Lung microvascular endothelial cell (primary cell): ENCODE measurements at places on chromosomes 2 and 18.
A peak's percentile ranks its signal among the peaks of the same experiment; 100 is the strongest.

GRCh38 chr2:211181626-211182025 is 625.2 kb downstream of the CPS1 start:
- no peak for DNase-seq

- no peak for DNase-seq
These were observed 143.4 kb downstream of the EML6 start for GRCh38 chr2:54866868-54867267.

DNA sequence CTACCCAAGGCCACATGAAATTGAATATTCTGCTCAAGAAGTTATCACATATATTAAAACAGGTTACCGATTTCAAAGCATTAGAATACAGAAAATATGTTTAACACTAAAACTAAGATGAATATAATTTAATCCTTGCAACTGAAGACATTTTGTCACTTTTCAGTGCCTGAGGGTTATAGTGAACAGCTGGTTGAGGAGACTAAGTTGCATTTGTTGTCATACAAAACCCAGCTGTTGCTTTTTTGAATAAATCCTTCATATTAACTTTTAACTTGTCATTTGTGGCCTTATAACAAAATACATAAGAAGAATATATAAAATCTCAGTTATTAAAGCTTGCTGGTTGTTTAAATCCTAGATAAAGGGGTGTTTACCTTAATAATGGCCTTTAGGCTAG is 37.5 kb downstream of the RBKS start:
- DNase-seq = no peak

GRCh38 chr2:208255557-208256106 is 761 bp upstream of the IDH1 start:
- no peak for DNase-seq

DNA sequence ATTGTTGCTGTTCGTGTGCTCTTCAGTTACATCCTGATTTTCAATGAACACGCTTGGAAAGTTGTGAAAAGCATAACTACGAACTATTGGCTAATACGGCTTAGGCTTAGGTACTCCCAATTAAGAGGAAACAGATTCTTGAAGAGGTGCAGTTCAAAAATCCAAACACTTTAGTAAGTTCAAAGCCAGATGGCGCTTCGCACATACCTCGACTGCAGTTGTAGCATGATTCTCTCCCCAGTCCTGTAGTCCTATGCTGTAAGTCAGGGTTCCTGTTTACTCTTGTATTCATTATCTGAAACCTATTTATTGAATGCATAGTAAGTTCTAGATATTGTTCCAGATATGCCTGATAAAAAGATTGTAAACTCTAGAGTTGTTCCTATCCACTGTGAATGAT is 165.2 kb downstream of the TRIB2 start:
- no peak for DNase-seq

- DNase-seq = peak; percentile 3
These were observed 425.7 kb downstream of the LRATD1 start for GRCh38 chr2:15058015-15058720.

DNA sequence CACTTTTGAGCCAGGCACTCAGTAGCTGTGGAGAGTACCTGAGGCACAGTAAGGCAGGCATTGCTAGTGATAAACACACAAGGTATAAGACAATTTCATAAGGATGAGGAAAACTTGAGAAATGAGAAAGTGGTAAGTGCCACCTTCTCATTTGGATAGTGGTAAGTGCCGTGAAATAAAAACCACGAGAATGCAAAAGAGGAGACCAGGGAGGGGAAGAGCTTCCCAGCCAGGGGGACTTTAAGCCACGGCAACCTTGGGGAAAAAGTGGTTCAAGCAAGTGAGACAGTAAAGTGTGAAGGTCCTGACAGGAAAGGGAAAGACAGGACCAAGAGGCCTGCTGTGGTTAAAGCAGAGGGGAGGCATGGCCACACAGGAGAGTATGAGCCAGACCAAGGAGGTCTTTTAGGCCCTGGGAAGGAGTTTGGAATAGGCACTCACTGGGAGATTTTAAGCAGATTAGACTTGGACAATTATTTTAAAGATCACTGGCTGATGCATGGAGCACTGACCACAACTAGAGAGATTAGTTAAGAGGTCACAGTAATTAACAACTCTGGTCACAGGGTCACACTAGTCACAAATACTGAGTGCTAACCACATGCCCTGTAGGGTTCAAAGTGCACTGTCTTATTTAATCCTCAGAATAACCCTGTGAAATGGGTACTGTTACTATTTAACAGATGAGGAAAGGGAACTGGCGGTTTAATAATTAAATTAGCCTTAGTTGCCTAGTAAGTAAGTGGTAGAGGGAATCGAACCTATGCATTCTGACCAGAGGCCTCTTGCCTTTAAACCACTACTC is 50.1 kb downstream of the THOC1 start:
- no peak for DNase-seq
